ENCODE measurements at places on chromosomes 6 and 20.

DNA sequence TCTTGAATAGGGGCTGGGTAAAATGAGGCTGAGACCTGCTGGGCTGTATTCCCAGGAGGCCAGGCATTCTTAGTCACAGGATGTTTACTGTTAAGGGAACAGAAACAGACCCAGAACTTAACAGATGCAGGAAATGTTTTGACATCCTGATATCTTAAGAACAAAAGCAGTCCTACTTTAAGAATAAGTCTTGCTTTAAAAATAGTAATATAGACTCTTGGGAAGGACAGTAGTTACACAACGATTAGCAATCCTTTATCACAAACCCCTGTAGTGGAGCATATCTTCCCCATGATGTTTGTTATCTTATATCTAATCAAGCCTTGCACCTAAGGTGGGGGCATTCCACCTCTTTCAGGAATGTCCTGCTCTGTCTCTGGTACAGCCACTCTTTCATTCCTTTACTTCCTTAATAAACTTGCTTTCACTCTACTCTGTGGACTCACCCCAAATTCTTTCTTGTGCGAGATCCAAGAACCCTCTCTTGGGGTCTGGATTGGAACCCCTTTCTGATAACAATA lies 493.7 kb upstream of the SULF2 start:
- no peak for DNase-seq

DNA sequence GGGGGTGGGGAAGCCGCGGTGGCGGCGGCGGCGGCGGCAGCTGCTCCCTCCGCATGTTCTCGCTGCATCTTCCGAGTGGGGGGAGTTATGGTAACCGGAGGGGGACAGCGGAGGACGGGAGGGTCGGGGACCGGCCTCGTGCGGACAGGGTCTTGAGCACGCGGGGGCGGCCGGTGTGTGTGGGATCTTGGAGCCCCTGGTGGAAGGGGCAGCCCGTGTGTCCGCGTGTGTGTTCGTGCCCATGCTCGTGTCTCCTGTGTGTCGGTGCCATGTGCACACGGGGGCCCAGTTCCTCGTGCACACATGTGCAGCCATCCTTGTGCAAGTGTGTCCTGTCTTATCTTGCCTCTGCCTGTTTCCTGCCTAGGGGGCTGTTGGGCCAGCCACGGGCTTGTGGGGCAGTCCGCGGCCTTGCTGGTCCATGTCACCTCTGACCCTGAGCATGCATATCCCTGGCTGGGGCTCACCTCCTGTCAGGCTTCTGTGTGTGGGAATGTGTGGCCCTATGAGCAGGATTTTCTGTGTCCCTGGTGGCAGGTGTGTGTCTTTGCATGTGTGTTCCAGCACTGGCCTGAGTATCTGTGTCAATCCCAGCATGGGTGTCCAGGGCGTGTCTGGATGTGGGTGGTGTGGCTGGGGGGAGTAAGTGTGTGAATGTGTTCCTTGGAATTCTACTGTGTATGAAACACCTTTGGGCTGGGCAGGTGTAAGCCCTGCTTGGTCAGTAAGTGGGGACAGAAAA lies 8.5 kb downstream of the SYNGAP1 start:
- peak; percentile 76 for DNase-seq

- DNase-seq, result no peak
Measured at GRCh38 chr6:31588871-31589650, 3.0 kb downstream of the LST1 start.

DNA sequence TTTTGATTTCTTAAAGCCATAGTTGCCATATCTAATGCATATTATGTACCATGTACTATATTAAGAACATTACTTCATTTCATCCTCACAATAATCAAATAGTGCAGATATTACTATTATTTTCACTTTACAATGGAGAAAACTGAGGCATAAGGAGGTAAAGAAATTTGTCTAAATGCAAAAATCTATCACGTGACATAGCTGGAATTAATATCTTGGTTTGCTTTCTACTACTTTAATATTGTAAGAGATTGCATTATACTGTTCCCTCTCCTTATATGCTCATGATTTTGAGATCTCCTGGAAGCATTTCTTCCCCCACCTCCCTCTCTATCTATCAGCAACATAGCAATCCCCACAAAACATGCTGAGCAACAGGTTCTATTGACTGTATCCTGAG lies 330.8 kb upstream of the SPTLC3 start:
- DNase-seq, result no peak

DNA sequence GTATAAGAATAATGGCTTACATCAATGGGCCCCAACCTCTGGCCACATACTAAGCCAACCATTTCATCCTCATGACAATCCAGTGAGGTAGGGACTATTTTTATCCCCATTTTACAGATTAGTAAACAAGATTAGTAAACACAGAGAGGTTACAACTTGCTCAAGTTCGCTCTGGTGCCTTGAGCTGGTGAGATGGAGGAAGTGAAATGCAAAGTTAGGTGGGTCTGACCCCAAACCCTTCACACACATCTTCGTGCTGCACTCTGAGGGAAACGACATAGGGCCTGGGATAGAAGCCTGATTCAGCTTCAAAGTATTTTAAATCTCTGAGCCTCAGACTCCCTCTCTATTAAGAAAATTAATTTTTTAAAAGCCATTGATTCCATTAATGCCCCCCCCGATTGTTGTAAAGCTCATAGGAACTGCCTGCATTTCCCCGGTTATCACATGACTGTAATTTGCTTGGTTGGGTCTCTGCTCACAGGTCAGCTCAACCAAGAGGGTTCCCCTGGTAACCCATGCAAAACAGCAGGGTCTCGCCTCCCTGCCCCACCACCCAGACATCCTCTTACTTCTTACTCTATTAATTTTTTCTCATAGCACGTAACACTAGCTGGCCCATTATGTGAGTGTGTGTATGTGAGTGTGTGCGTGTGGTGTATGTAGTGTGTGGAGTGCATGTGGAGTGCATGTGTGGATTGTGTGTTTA lies 221.2 kb downstream of the MAFB start:
- no peak for DNase-seq

DNA sequence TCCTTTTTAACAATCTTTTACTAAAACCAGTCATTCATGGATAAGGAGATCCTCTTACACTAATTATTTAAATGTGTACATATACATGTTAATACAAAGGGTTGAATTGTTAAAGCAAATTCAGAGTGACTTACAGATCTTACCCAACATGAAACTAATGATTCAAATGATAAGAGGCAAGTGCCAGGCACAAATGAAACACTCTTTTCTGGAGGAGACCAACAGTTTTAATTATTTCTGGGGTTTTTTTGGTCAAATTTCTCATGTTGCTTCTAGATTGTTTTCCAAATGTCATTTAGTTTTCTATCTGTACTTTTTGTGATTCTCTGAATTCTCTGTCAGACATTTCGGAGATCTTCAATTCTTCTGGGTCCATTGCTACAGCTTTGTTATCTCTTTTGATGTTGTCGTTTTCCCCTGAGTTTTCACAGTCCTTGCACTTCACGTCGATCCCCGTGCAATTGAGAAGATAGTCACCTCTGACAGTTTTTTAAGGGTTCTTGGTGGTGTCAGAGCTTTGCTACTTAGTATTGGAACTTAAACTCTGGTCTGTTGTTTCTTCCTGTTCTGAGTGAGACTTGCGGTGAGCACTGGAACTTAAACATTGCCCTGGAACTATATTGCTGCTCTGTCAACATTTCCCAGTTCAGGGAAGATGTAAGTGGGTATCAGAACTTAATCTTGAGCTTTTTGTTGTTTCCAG lies 23.2 kb downstream of the MAS1 start:
- DNase-seq, result no peak

- DNase-seq, result no peak
Measured at GRCh38 chr6:39077882-39078594, 29.5 kb downstream of the GLP1R start.
